ENCODE measurements at places on chromosomes 11 and 22.

DNA sequence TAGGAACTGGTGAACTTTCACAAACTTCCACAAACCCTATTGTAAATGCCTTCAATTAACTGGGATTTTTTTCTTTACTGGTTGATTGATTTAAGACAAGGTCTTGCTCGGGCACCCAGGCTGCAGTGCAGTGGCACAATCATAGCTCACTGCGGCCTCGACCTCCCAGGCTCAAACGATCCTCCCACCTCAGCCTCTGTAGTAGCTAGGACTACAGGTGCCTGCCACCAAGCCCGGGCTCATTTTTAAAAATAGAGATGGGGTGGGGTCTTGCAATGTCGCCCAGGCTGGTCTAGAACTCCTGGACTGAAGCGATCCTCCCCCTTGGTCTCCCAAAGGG, 35.7 kb upstream of the POLA2 start:
- DNase-seq: no peak

DNA sequence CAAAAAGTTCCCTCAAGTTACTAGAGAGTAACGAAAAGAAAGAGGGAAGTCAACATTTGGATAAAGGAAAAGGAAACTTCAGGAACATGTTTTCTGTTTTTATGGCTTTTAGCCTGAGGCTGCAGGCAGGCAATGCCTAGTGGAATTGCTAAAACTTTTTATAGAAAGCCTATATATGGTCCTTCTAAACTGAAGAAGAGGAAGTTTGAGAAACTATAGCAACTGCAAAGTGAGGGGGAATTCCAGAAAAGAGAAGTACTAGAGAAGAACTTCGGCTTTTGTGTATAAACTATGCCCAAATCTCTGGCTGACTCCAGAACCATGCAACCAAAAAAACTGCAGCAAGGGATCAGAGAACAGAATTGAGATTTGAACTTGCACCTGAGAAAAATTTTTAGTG, 74.3 kb upstream of the ARHGAP42 start:
- no peak for DNase-seq

DNA sequence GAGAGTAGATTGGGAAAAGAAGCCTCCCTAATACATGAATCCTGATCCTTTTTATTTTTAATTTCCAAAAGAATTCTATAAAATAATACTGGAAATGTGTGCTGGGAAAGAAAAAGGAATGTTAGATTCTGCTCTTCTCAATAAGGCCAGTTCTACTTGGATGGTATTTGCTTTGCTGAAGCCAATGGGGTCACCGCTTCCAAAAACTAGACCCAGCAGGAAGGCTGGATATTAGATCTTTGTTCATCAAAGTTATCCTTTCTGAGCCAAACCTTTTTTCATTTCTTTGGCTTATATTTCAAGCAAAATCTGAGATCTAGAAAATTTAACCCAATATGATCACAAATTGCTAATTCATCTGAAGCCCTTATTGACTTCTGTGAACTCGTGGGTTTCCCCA, 41.4 kb downstream of the SCUBE2 start:
- no peak for DNase-seq

DNA sequence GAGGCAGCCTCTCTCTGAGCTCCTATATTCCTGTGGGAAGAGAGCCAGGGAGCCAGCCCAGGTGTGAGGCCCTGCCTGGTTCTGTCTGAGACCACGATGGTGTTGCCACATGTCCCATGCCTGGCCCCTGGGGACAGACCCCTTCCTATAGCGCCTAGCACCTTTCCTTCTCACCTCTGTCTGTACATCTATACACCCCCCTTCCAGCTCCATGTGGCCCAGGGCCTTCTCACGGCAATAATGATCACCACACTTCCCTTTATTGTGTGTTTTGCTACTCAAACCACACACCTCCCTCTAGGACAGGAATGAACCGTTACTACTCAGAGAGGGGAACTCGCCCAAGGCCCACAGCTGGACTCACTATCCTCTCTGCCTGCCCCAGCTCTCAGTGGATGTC, 12.8 kb downstream of the CD82 start:
- DNase-seq: no peak

GRCh38 chr11:73359930-73360742, 16.1 kb upstream of the RELT start:
- DNase-seq: peak; percentile 7

DNA sequence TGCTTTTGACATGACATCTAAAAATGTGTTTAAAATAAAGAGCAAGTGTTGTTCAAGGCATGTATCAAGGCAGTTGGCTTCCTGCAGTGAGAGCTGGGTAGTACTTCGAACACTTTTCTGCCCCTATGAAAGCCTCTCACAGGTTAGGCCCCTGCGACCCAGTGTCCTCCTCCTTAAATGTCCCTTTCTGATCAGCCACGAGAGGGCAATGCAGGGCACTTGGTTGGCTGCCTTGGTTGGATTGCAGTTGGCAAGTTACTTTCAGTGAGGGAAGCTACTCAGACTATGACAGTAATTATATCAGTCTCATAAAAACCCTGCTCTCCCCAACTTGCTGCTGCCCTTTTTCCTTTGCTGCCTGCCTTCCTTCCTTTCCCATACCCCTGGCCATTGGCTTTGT, 743.8 kb downstream of the NTM start:
- DNase-seq: no peak

DNA sequence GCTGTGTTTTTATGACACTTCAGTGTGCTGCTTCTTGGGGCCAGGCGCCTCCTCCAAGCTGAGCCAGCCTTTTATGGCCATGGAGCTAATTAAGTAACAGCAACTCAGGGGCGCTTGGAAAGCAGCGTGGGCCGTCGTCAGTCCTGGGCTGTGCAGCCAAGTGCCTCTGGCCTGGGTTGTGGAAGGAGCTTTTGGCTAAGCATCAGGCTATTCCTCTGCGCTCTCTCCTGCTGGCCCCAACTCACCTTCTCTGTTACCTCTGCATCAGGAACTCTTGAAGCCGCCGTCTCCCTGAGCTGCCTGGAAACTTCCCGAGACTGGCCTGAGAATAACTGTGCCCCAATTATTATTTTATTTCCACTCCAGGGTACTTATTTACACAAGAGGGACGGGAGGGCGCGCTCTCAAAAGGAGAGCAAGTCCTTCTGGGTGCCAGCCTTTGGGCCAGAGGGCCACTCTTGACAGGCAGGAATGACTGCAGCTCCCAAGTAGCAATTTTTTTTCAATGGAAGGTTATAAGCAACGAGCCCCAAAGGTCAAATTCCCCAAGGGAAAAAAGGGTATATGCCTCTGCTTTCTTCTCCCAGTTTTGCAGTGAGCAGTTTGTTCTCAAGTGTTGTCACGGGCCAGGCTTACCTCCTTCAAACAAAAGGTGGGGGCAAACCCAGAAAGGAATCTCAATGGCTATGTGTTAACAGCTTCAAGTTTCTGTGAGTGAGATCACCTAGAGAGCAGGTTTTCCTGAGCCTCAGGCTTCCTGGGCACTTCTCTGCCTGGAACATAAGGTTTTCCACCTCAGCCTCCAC, 38.5 kb upstream of the NAV2 start:
- no peak for DNase-seq

Data from effector CD8-positive, alpha-beta T cell (primary cell).